ENCODE measurements at places on chromosomes 3 and 15. TPM values are rescaled to one million over a fixed set of nuclear protein-coding genes. Genes with fewer than 3 reads are reported as not detected.

The BTLA gene
- total RNA-seq = 25.5 TPM

The GOLGA8T gene
- total RNA-seq = 0.49 TPM

The PRR20G gene
- not detected for total RNA-seq

The PLSCR5 gene
- total RNA-seq = not detected

The GRAMD1C gene
- total RNA-seq = 2.1 TPM

The C2CD4B gene
- total RNA-seq = not detected

The CLDN18 gene
- not detected for total RNA-seq

The CCR8 gene
- total RNA-seq = 0.53 TPM

The GFM1 gene
- total RNA-seq = 82.6 TPM
